Astrocyte (in vitro differentiated cells and primary cell): ENCODE measurements at places on chromosomes 5 and 9. TPM values are rescaled to one million over a fixed set of nuclear protein-coding genes. Genes with fewer than 3 reads are reported as not detected.

IFNA17 gene
- total RNA-seq = not detected in 2 replicates

- no peaks in the 10 kb centered on the region for H3K27me3 ChIP-seq
- peak overlapping the region; percentile 93 for H3K27ac ChIP-seq
- H3K4me3 ChIP-seq = no peak overlapping the region
Observed at GRCh38 chr5:74596927-74597326, 43.6 kb downstream of the ENC1 start.

- H3K36me3 ChIP-seq = no peaks in the 10 kb centered on the region
- H3K4me1 ChIP-seq = no peaks in the 10 kb centered on the region
- H3K27ac ChIP-seq = no peak overlapping the region
Observed at GRCh38 chr9:123611226-123611625, 255.2 kb downstream of the CRB2 start.

FAM81B gene
- total RNA-seq = 0.52 and 0.67 TPM in 2 replicates

DNA sequence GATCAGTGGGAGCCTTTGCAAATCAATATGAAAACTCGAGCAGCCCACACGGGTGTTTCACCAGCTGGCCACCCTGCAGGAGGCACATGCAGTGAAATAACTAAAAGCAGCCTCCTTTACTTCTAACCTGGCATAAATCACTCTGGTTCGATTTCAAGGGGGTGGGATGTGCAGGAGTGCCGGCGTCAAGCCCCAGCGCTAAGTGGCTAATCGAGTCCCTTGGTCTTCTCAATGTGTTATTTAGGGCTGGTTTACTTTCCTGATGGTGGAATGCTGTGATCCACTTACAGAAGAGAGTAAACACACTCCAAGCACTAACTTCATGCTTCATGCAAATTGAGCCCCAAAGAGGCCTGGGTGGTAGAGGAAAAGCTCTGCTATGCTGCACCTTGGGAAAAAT is 109.4 kb downstream of the TMEM174 start:
- H3K27me3 ChIP-seq = no peaks in the 10 kb centered on the region
- H3K4me3 ChIP-seq = no peak overlapping the region
- peaks cover 13% of the 10 kb centered on the region for H3K4me1 ChIP-seq
- no peak overlapping the region for H3K27ac ChIP-seq
- no peaks in the 10 kb centered on the region for H3K36me3 ChIP-seq
- no peak for DNase-seq

GRCh38 chr9:101463397-101463796 is 27.8 kb upstream of the ALDOB start:
- H3K27ac ChIP-seq = no peak overlapping the region
- H3K27me3 ChIP-seq = no peaks in the 10 kb centered on the region
- peak; percentile 65 for DNase-seq
- peaks cover 10% of the 10 kb centered on the region for H3K4me1 ChIP-seq

PLEKHG4B gene
- total RNA-seq = 6.1 and 8.1 TPM in 2 replicates

GRCh38 chr9:128771745-128772519 is at the start of gene ZER1:
TSS of gene ZER1 (minus strand) at chr9:128771927. CDS start at chr9:128755565, 16,362 bp downstream.
- peak within 1 kb of the TSS; percentile 82 for H3K27ac ChIP-seq
- H3K36me3 ChIP-seq = no peaks in the 10 kb centered on the region
- H3K27me3 ChIP-seq = no peaks in the 10 kb centered on the region
- DNase-seq = peak; percentile 67

PDE6A gene
- 0.14 and 0.17 TPM in 2 replicates for total RNA-seq

SLC12A7 gene
- total RNA-seq = 28.6 and 30.5 TPM in 2 replicates

- H3K36me3 ChIP-seq = no peaks in the 10 kb centered on the region
- no peak overlapping the region for H3K4me3 ChIP-seq
- DNase-seq = peak; percentile 13
- no peak overlapping the region for H3K27ac ChIP-seq
- no peaks in the 10 kb centered on the region for H3K27me3 ChIP-seq
Observed at GRCh38 chr9:131650254-131650653, 89.6 kb downstream of the RAPGEF1 start.

DNA sequence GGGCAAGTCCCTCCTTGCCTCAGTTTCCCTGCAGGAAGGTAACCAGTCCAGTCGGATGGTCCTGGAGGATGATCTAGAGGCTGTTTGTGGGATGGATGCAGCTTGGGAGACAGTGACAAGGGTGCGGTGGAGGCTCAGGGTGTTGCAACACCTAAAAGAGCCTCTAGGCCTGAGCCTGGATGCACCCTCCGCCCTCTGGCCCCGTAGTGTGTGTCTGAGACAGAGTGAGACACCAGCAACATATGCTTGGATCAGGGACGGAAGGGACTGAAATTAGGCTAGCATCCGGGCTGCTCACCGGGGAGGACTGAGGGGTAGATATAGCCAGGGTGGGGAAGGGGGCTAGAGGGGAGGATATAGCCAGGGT is 1.1 kb downstream of the CRAT start:
- no peak overlapping the region for H3K4me3 ChIP-seq
- no peak overlapping the region for H3K27ac ChIP-seq
- no peak for DNase-seq
- peaks cover 3% of the 10 kb centered on the region for H3K36me3 ChIP-seq
- H3K4me1 ChIP-seq = peaks cover 15% of the 10 kb centered on the region

CBY3 gene
- total RNA-seq = not detected in 2 replicates

DNA sequence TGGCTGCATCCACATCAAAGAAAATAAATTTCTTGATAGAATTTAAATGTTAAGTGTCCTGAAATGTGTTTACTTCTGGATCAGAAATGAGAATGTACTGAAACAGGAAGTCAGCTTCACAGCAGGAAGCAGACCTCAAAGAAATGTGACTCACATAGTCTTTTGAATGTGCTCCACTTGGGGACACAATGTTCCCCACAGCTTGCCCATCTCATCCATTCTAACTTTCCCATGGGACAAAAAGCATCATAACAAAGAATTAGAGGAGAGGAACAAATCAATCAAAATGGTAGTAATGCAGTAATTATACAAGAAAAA is 85.7 kb downstream of the GRAMD2B start:
- no peaks in the 10 kb centered on the region for H3K36me3 ChIP-seq
- no peak overlapping the region for H3K27ac ChIP-seq
- H3K4me3 ChIP-seq = no peak overlapping the region
- DNase-seq = no peak
- no peaks in the 10 kb centered on the region for H3K4me1 ChIP-seq
